ENCODE measurements at places on chromosomes 4 and X.

- DNase-seq = no peak
Measured at GRCh38 chr4:38145741-38146140, 185.5 kb downstream of the PTTG2 start.

DNA sequence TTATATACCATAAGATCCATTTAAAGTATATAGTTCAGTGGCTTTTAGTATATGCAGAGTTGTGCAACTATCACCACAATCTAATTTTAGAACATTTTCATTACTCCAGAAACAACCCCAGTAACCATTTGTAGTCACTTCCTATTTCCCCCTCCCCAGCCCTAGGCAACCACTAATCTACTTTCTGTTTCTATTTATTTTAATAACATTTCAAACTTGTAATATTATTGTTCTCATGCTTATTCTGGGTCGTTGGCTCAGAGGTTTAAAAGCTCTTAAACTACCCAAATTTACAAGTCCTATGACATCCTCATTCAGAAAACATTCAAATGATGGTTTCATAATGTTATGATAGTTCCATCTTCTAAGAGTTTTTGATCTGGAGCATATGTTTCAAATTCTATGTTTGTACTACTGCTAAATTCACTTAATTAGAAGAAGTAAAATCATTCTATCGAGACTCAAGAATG, 18.4 kb downstream of the XIAP start:
- no peak for DNase-seq

DNA sequence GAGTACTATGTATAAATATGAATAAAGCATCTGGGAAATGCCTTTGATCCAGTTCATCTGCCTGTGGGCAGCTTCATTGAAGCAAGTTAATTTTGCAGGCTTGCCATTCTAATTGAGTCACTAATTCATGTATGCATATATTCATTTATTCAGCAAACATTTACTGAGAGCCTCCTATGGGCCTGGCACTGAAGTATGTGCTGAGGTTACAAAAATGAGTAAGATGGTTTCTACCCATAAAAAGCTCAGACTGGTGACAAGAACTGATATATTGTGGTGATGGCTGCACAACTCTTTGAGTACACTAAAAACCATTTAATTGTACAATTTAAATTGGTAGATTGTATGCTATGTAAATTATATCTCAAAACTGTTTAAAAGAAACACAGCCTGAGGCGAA, 1.1 kb upstream of the MRPL1 start:
- no peak for DNase-seq

DNA sequence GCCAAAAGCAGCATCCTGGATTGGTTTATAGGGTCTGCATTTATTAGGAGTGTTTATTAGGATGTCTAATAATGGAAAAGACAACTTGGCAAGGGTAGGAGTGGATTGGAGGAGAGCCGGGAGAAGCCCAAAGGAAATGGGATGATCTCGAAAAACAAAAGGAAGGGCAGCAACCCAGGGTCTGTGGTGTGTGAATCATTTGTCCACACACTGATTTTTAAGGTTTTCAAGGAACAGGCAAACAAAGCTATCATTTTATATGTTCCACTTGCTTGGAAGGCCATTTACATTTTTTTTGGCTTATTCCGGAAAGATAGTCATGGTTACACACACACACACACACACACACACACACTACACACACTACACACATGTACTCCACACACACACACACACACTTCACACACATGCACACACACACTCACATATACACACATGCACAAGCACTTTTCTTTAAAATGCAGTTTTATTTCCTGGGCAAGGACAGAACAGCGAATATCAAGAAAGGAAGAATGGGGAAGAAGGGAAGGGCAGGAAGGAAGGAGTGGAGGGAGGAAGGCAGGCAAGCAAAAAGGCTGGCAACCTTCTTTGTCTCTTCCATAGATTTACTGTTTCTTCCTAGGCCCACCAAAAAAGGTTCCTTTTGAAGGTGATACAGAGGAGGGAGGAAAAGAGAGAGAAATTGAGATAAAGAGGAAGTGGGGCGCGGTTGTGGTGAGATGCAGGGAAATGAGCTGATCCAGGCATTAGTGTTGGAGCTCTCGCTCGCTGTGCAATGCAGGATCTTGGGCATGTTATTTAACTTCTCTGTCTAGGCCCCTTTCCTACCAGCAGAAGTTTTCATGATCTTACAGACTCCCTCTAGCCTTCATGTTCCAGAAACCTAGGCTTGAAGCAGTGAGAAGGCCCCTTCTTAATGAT, 88.6 kb upstream of the MAML3 start:
- no peak for DNase-seq

- DNase-seq = no peak
Measured at GRCh38 chr4:87057835-87058355, 123.1 kb downstream of the AFF1 start.

DNA sequence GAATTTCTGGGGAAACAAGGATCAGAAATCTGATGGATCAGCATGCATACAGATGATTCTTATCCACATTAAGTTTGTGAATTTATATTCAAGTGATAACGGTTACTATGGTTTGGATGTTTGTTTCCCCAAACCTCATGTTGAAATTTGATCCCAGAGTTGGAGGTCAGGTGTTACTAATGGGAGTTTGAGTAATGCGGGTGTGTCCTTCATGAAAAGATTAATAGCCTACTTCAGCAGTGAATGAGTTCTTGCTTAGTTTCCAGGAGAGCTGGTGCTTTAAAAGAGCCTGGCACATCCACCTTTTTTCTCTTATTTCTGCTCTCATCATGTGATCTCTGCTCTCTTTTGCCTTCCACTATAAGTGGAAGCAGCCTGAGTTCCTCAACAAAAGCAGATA, 712.4 kb downstream of the IL1RAPL1 start:
- DNase-seq = no peak

GRCh38 chr4:142752202-142752786, 93.8 kb downstream of the INPP4B start:
- no peak for DNase-seq

- no peak for DNase-seq
Measured at GRCh38 chr4:43765514-43765913, 683.1 kb downstream of the KCTD8 start.

- no peak for DNase-seq
Measured at GRCh38 chr4:153087671-153088194, 116.5 kb upstream of the TRIM2 start.

- no peak for DNase-seq
Measured at GRCh38 chr4:107449611-107450369, 270.2 kb downstream of the PAPSS1 start.

Data from activated T-helper 9 cell treated with anti-CD3 and anti-CD28 coated beads, Interleukin-2, amount 50 U/mL, for 16 hours (primary cell).